ENCODE measurements at places on chromosomes 3 and 15.

DNA sequence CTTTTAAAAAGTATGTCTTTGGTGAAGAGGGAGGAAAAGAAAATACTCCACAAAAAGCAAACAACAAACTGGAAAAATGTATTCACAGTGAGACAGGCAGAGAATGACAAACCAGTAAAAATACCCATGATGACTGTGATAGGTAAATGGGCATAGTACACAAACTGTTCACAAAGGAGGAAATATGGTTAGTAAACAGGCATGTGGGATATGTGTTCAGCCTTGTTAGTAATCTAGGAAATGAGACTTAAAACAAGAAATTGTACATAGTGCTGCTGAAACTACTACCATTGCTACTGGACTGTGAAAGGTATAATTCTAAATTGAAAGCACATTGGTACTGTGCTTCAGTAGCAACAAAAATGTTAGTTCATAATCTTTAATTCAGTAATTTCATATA lies 50.1 kb downstream of the UBE2E2 start:
- no peak for DNase-seq

DNA sequence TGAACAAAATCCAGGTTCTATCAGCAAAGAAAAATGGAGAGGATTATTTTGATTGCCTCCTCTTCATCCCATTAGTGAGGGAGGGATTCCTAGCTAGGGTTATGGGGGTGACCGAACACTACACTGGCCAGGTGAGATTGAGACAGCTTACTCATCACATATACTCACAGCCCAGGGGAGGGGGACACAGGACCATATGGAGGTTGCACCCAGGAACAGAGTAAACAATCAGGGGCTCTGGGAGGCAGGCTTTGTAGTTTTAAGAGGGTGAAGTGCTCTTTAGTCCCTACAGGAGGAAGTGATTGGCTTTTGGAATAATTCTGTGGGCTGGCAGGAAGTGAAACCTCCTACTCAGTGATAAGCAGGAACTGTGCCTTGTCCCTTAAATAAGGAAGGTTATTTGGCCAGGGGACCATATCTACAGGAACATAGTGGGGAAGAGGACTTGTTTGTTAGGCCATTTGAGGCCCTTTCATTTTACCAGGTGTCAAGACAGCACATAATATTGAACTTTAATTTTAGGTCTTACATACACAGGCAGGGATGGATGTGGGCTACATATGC lies 17.5 kb upstream of the KCTD6 start:
- no peak for DNase-seq

DNA sequence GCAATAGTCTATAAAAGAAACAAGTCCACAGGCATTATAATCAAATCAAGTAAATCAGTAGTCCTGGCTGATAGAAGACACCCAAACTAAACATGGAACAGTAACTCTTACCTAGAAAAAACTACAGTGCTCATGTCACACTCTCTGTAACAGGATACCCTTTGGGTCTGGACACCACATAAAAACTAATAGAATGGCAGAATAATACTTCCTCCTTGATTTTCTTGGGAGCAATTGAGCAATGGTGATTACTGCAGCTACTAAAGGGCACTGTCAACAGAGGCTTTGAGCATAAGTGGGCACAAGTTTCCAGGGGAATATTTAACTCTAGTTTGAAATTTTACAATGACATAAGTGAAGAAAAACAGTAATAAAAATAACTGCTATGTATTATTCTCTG lies 59.5 kb downstream of the GLB1 start:
- no peak for DNase-seq

DNA sequence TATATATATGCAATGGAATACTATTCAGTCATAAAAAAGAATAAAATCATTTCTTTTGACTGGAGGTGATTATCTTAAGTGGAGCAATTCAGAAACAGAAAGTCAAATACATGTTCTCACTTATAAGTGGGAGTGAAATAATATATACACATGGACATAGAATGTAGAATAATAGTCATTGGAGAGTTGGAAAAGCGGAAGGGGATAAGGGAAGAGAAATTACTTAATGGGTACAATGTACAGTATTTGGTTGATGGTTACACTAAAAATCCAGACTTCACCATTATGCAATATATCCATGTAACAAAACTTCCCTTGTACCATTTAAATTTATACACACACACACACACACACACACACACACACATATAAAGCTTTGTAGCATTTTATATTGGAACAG lies 84.3 kb downstream of the RAP2B start:
- no peak for DNase-seq

DNA sequence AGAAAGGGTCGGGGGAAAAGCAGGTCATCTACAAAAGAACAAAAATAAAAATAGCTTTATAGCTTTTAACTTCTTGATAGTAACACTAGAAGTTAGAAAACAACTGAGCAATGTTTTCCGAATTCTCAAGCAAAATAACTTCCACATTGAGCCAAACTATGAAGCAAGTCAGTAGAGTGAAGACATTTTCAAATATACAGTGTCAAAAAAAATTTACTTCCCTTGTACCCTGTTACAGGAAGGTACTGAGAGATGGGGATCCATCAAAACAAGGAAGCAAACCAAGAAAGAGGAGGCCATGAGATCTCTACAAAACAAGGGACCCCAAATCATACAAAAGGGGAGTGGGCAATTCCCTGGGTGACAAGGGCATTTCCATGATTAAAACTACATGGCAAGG lies 26.6 kb upstream of the STIMATE start:
- DNase-seq: no peak

- DNase-seq: no peak
Observed at GRCh38 chr3:169213956-169214355, 449.6 kb downstream of the MECOM start.

DNA sequence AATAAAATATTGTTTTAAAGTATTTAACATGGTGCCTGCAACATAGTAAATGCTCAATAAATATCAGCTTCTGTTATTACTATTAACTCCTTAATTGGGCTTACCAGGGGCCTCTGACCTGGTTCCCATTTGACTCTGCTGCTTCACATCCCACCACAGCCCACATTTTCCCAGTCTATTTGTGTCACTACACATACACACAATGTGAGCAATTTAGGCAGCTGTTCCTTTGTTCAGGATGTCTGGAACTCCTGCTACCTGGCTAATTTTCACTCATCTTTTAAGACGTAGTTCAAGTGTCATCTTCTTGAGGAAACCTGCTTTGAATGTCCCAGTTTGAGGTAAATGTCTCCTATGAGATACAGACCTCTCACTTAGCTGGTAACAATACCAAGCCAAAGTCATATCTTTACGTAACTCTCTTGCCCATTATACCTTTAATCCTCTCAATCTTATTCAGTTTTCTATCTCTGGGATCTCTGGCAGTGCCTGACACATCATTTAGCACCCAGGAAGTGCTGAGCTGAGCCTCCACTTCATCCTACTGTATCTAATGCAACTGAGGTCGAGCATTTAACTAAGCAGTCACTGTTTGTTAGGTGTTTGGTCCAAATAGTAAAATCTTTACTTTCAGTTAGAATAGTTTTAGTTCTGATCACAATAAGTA lies 4.4 kb downstream of the TGFBR2 start:
- no peak for DNase-seq

- no peak for DNase-seq
Observed at GRCh38 chr3:44954304-44954703, 21.7 kb downstream of the ZDHHC3 start.

DNA sequence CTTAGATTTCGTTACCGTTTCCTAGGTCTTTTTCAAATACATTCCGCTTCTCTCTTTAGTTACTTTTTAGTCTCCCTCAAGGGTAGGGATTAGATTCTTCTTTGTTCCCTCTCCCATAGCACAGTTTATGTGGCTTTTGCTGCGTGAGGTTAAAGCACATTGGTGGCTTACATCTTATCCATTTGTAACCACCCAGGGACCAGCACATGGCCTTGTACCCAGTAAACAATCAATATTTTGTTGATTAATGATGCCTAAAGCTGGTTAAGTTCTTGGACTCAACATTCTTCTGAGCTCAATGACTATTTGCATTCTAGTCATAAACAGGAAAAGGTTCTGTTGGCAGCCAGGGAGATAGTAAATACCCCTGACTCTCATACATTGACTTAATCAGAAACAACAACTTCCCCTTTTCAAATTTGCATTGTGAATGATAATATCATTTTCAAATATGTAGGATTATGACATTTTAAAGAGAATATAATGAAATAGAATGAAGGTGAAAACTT lies 60.2 kb downstream of the CACNA1D start:
- no peak for DNase-seq

- no peak for DNase-seq
Observed at GRCh38 chr3:192487033-192487432, 240.3 kb downstream of the FGF12 start.

- no peak for DNase-seq
Observed at GRCh38 chr15:33746203-33746602, 222.1 kb upstream of the CHRM5 start.

- DNase-seq: no peak
Observed at GRCh38 chr3:132279030-132279429, 38.2 kb upstream of the ACP3 start.

DNA sequence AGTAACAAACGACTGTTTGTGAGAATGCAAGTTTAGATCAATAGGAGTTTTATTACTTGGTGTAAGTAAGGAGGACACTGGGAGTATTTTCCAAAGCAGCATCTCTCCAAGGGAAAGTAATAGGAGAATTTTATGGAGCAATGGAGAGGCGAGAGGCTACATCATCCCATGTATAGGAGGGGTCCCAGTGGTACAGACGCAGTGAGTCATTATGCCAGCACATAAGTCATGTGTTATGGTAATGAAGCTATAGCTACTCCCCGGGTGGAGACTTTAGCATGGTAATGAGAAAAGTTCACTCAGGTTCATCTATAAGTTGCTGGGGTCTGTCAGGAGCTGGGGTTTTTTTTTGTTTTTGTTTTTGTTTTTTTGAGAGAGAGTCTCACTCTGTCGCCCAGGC lies 29.5 kb upstream of the ZNF445 start:
- DNase-seq: no peak

DNA sequence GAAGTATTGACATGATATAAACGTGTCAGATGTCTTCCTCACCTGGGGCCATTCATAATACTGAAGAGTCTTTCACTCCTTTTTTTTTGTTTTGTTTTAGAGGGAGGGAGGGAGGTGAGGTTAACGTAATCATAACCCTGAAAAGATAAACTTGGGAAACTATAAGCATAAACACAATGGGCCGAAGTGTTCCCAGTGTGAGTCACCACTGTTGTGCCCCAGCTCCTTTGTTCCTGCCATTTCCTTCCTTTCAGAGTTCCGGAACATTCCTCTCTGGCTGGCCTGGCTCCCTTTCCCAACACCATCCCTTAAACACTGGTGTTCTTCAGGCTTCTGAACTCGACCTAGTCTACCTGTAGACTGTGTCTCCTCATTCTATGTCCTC lies 18.6 kb downstream of the PLD1 start:
- DNase-seq: no peak

DNA sequence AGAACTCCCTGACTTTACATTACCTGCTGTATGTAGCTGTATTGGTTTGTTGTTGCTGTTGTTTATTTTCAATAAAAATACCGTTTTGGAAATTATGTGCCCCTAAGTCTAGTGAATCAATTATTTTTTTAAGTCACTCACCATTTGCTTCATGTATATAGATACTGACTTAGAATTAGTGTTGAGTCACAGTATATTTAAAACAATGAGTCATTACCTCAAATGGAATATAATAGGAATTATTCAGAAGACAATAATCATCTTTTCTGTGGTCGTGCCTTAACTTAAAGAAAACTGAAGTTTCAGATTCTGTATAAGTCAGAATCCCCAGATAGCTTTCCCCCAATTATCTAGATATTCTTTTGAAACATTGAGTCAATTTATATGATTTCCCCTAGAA lies 21.0 kb upstream of the ALDH1A2 start:
- DNase-seq: no peak

- DNase-seq: no peak
Observed at GRCh38 chr15:89857673-89858072, 36.1 kb downstream of the AP3S2 start.

DNA sequence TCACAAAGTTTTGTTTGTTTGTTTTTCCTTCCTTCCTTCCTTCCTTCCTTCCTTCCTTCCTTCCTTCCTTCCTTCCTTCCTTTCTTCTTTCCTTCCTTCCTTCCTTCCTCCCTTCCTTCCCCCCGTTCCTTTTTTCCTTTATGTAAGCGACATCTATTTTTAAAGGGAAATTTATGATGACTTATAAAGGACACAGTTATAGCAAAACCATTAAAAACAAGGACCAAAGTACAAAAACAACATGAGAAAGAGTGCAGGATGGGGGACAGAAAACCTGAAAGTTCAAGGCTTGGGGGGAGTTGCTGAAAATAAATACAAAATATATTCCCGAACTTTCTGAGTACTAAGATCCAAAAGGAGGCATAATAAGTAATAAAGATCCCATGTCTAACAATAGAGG lies 1.8 kb downstream of the ADGRG7 start:
- DNase-seq: no peak
